ENCODE measurements at places on chromosomes 3 and 15.

GRCh38 chr15:56964182-56964581 is 45.7 kb downstream of the TCF12 start:
- DNase-seq = no peak

DNA sequence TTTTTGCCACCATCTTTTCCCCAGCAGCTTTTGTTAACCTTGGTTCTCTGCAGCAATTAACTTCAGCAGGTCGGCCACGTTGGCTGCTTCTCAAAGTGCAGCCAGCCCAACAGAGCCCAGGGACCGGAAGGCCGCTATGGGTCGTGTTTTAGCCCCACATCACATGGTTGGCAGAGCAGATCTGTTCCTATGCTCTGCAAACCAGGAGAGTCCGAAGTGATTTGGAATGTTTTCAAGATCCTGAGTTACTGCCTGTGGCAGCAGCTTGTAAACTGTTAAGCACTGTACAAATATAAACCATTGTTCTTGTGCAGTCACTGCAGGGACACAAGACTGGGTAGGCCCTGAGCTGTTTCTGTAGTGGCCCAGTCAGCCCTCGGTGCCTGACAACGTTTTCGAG is 69.6 kb upstream of the MYZAP start:
- DNase-seq = peak; percentile 73

GRCh38 chr3:16437640-16438039 is 75.9 kb downstream of the RFTN1 start:
- no peak for DNase-seq

DNA sequence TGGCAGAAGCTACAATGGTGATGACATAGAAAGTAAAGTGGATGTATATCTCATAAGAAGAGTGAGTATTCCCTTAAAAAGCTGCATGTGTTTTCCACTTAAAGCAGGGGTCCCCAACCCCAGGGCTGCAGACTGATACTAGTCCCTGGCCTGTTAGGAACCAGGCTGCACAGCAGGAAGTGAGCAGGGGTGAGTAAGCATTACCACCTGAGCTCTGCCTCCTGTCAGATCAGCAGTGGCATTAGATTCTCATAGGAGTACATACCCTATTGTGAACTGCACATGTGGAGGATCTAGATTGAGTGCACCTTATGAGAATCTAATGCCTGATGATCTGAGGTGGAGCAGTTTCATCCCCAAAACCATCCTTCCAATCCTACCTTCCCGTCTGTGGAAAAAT is 126.1 kb upstream of the CMC1 start:
- peak; percentile 2 for DNase-seq

DNA sequence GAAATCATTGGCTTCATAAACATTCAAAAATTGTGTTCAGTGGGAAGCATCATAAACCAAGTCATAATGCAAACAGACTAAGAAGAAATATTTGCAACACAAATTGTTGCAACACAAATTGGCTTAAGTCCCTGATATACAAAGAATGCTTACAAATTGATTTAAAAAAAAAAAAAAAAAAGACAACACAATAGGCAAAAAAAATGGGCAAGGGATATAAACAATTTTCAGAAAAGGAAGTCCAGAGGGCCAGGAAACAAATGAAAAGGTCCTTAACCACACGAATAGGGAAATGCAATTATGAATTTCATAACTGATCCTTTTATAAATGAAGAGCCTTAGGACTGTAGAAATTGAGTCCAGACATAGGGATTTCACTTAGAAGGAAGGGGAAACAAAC is 98.9 kb downstream of the LRRK1 start:
- DNase-seq = no peak

Data from kidney tubule cell (primary cell).